ENCODE measurements at places on chromosomes 12 and 14.
A peak's percentile ranks its signal among the peaks of the same experiment; 100 is the strongest.

DNA sequence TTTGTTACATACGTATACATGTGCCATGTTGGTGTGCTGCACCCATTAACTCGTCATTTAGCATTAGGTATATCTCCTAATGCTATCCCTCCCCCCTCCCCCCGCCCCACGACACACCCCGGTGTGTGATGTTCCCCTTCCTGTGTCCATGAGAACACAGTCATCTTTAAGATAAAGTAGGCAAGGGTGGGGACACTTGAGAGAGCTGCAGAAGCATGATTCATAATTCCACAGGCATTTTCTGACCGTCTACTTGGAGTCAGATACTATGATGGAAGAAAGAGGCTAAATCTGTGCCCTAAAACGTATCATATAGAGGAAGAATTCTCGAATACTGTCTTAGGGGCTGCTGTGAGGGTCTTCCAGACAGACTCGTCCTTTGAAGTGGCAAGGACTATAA lies 145.9 kb upstream of the VASH1 start:
- DNase-seq = no peak

DNA sequence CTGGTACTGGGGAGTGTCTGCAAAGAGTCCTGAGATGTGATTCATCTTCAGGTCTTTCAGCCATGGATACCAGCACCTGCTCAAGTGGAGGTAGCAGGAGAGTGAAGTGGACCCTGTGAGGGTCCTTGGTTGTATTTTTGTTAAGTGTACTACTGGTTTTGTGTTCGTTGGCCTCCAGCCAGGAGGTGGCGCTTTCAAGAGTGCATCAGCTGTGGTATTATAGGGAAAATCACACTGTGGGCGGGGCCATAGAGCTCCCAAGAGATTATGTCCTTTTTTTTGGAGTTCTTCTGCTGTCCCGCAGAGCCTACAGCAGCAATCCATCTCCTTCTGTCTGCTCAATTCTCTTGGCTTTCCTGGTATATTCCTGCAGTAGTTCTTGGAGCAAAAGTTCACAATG lies 66.8 kb downstream of the SPATA7 start:
- DNase-seq = no peak

GRCh38 chr14:56216626-56217379 lies 98.6 kb downstream of the PELI2 start:
- DNase-seq = peak; percentile 86

DNA sequence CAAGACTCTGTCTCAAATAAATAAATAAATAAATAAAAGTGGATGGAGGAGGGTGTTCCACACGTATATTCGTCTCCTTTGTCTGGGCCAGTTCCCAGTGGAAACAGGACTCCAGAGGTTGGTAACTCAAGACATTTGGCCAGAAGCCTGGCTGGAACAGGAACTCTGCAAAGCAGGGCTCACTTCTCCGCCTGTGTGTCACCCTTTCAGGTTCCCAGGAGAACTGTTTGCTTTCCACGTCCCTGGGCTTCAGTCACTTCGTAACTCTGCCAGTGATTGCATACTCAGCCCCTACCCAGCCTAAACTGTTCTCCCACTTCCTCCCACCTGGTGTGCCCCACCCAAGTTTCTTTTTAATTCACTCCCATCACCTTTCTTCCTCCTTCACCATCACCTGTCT lies 7.0 kb upstream of the UBE2N start:
- peak; percentile 5 for DNase-seq

DNA sequence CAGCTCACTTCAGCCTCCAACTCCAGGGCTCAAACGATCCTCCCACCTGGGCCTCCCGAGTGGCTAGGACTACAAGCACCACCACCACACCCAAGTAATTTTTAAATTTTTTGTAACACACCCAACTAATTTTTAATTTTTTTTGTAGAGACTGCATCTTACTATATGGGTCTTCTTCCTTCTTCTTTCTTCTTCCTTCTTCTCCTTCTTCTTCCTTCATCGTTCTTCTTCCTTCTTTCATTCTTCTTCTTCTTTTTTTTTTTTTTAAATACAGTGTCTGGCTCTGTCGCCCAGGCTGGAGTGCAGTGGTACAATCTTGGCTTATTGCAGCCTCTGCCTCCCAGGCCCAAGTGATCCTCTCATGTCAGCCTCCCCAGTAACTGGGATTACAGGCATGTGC lies 965 bp upstream of the CREBL2 start:
- no peak for DNase-seq
